ENCODE measurements at places on chromosomes 1 and 21. TPM values are rescaled to one million over a fixed set of nuclear protein-coding genes. Genes with fewer than 3 reads are reported as not detected.
A peak's percentile ranks its signal among the peaks of the same experiment; 100 is the strongest.

AMY1A gene
- not detected for total RNA-seq

FOXO6 gene
- total RNA-seq: 0.59 TPM

SPRR3 gene
- 1.0 TPM for total RNA-seq

FBXO2 gene
- total RNA-seq: 79.8 TPM

KRTAP21-1 gene
- total RNA-seq: not detected

FAAH gene
- 30.9 TPM for total RNA-seq

KRTAP21-2 gene
- total RNA-seq: not detected

GRCh38 chr21:40577285-40578043 lies 269.5 kb downstream of the DSCAM start:
- no peaks in the 10 kb centered on the region for H3K36me3 ChIP-seq
- H3K4me1 ChIP-seq: no peaks in the 10 kb centered on the region
- H3K4me3 ChIP-seq: no peak overlapping the region
- H3K27ac ChIP-seq: no peak overlapping the region
- H3K27me3 ChIP-seq: no peaks in the 10 kb centered on the region

DNA sequence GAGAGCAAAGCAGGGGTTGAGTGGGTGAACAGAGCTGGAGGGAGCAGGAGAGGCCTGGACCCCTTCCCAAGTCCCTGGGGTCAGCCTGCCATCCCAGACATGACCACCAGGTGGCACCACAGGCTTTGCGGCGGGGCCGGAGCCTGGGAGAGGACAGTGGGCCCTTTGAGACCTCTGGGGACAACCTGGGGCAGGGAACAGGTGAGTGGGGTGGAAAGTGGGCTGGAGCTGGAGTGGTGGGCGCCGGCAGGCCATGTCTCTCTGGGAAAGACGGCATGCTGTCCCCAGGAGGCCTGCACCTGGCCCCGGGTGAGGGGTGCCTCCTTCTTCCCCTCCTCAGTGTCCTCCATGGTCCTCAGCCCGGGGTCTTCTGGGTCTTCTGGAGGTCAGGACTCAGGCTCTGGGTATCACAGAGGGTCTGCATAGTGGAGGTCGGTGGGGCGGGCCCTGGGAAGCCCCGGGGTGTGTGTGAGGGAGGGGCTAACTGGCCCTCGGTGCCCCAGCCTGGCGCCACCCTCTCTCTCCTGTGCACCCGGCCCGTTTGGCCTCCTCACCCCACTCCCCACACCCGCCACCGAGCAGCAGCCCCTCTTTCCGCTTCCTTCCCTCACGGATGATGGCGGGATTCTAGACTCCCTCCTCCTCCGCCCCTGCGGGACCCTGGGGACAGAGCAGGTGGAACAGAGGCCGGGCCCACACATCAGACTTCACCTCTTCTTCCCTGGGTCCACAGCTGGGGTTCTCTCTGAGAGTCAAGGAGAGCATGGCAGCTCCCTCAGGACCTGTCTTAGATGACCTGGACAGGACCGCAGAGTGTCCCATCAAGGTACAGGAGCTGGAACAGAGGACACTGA lies 28.5 kb upstream of the PKP1 start:
- peak; percentile 73 for DNase-seq
- no peak overlapping the region for H3K4me3 ChIP-seq
- H3K27ac ChIP-seq: no peak overlapping the region
- no peaks in the 10 kb centered on the region for H3K4me1 ChIP-seq
- H3K36me3 ChIP-seq: no peaks in the 10 kb centered on the region

DNA sequence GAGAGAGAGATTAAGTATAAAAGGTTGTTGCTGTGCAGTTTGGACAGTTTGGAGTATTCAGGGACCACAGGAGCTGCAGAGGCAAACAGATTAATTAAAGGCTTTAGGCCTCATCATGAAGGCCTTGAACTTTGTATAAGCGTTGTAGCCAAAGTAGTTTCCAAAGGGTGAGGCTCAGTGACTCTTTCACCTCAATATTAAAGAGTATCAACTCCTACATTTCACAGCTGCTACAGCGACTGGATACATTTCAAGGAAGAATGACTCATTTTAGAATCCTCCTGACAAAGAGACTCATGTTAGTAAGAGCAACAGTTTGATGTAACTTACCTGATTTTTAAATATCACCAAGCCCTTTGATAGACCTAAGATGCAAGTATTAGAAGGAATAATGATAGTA lies 355.5 kb downstream of the HLX start:
- H3K4me1 ChIP-seq: no peaks in the 10 kb centered on the region
- no peaks in the 10 kb centered on the region for H3K36me3 ChIP-seq
- H3K4me3 ChIP-seq: no peak overlapping the region
- no peak for DNase-seq
- no peak overlapping the region for H3K27ac ChIP-seq

DNA sequence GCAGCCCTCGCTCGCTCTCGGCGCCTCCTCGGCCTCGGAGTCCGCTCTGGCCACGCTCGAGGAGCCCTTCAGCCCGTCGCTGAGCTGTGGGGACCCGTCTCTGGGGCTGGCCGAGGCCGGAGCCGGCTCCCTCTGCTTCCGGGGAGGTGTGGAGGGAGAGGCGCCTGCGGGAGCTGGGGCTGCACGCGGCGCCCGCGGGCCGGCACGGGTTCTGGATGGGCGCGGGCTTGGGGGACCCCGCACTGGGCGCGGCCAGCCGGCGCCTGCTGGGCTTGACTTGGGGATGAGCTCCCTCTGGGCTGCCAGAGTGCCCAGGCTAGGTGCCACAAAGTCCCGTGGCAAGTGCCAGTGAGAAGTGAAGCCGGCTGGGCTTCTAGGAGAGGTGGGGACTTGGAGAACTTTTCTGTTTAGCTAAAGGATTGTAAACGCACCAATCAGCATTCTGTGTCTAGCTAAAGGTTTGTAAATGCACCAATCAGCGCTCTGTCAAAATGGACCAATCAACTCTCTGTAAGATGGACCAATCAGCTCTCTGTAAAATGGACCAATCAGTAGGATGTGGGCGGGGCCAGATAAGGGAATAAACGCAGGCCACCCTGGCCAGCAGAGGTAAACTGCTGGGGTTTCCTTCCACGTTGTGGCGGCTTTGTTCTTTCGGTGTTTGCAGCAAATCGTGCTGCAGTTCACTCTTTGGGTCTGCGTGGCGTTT lies 20.2 kb downstream of the EXOC8 start:
- H3K27ac ChIP-seq: no peak overlapping the region
- H3K4me1 ChIP-seq: no peaks in the 10 kb centered on the region
- H3K4me3 ChIP-seq: no peak overlapping the region
- DNase-seq: no peak
- H3K36me3 ChIP-seq: no peaks in the 10 kb centered on the region
- no peaks in the 10 kb centered on the region for H3K27me3 ChIP-seq

DNA sequence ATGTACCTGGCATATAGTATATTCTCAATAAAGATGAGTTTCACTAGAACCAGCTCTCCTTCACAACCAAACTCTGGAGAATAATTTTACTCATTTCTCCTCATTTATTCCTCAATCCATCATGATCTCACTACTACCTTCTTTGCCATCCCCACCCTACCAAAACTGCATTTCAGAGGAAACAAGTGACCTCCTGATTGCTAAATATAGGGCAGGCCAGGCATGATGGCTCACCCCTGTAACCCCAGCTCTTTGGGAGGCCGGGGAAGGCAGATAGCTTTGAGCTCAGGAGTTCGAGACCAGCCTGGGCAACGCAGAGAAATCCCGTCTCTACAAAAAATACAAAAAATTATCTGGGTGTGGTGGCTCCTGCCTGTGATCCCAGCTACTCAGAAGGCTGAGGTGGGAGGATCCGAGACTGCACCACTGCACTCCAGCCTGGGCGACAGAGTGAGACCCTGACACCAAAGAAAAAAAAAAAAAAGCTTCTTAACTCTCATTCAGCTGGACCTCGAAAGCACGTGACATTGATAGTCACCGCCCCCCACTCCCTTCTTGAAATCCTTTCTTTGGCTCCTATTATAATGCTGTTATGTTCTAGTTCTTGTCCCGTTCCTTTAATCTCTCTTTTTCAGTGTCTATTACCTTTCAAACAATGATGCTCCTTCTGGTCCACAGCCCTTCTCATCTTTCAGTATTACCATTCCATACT lies 2.1 kb downstream of the TESK2 start:
- H3K27me3 ChIP-seq: no peaks in the 10 kb centered on the region
- H3K36me3 ChIP-seq: no peaks in the 10 kb centered on the region
- H3K4me1 ChIP-seq: no peaks in the 10 kb centered on the region

DNA sequence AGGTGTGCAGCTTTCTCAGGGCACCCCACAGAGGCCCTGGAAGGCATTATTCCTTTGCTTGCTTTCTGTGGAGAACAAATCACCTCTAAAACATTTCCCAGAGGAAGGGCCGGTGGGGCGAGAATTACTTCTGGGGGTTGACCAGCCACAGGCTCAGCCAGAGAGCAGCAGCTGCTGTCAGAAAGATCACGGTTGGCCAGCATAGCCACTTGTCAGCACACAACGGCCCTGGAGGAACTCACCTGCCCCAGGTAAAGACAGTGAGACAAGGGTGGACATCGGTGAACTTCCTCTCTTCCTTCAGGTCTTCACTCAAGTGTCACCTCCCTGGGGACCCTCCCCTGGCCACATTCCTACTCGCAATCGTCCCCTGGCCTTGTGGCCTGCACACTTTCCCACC lies 69.5 kb upstream of the CLDN14 start:
- H3K4me3 ChIP-seq: no peak overlapping the region
- no peaks in the 10 kb centered on the region for H3K36me3 ChIP-seq
- H3K4me1 ChIP-seq: no peaks in the 10 kb centered on the region

GRCh38 chr1:23543707-23544443 lies 12.8 kb upstream of the E2F2 start:
- no peaks in the 10 kb centered on the region for H3K27me3 ChIP-seq
- DNase-seq: no peak
- no peaks in the 10 kb centered on the region for H3K36me3 ChIP-seq

- H3K36me3 ChIP-seq: no peaks in the 10 kb centered on the region
- no peaks in the 10 kb centered on the region for H3K27me3 ChIP-seq
- no peak overlapping the region for H3K27ac ChIP-seq
- DNase-seq: no peak
- H3K4me3 ChIP-seq: no peak overlapping the region
Observed at GRCh38 chr1:238063454-238063853, 172.7 kb upstream of the ZP4 start.

DNA sequence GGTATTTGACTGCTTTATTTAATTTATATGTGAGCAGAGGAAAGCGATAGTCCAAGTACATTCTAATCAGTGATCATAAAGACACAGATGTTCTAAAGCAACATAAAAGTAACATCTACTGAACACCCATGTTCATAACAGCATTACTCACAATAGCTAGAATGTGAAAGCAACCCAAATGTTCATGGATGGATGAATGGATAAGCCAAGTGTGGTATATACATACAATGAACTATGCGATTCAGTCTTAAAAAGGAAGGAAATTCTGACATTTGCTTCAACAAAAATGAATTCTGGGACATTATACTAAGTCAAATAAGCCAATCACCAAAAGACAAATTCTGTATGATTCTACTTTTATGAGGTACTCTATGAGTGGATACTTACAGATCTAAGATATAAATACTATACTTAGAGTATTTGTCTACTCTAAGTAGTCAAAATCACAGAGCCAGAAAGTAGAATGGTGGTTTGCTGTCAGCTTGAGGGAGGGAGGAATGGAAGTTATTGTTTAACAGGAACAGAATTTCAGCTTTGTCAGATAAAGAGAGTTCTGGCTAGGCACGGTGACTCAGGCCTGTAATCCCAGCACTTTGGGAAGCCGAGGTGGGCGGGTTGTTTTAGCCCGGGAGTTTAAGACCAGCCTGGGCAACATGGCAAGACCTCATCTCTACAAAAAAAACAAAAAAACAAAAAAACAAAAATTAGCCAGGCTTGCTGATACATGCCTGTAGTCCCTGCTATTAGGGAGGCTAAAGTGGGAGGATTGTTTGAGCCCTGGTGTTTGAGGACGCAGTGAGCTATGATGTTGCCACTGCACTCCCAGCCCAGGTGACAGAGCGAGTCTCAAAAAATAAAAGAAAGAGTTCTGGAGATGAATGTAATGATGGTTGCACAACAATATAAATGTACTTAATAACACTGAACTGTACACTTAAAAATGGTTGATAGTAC lies 79.7 kb upstream of the ARHGAP29 start:
- DNase-seq: peak; percentile 68
- H3K27me3 ChIP-seq: no peaks in the 10 kb centered on the region
- no peak overlapping the region for H3K4me3 ChIP-seq
- H3K36me3 ChIP-seq: no peaks in the 10 kb centered on the region
- H3K4me1 ChIP-seq: peaks cover 79% of the 10 kb centered on the region

DNA sequence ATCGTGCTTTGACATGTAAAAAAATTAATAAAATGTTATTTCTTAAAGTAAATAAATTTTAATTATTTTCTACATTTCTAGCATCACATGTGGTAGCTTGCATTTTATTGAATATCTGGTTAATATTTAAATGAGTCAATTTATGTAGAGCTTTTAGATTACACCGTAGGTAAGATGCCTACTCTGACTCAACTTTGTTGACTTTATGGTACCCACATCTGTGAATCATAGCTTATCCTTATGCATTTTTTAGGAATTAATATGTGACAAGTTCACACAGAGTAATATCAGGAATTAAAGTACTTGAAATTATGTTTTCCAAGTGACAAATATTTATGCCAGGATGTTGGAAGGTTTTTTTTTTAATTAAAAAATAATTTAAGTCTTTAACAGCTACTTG lies 120.7 kb downstream of the LEPR start:
- H3K27me3 ChIP-seq: no peaks in the 10 kb centered on the region
- no peak overlapping the region for H3K27ac ChIP-seq
- no peaks in the 10 kb centered on the region for H3K36me3 ChIP-seq
- no peaks in the 10 kb centered on the region for H3K4me1 ChIP-seq
- H3K4me3 ChIP-seq: no peak overlapping the region

GRCh38 chr1:206979379-206980043 lies 9.3 kb upstream of the FCAMR start:
- H3K36me3 ChIP-seq: no peaks in the 10 kb centered on the region
- peaks cover 22% of the 10 kb centered on the region for H3K4me1 ChIP-seq
- H3K27ac ChIP-seq: no peak overlapping the region
- no peak for DNase-seq

GRCh38 chr21:32812035-32812434 lies 40.5 kb upstream of the PAXBP1 start:
- no peaks in the 10 kb centered on the region for H3K27me3 ChIP-seq
- no peak for DNase-seq
- H3K4me1 ChIP-seq: peaks cover 9% of the 10 kb centered on the region
- H3K36me3 ChIP-seq: no peaks in the 10 kb centered on the region
- no peak overlapping the region for H3K4me3 ChIP-seq

DNA sequence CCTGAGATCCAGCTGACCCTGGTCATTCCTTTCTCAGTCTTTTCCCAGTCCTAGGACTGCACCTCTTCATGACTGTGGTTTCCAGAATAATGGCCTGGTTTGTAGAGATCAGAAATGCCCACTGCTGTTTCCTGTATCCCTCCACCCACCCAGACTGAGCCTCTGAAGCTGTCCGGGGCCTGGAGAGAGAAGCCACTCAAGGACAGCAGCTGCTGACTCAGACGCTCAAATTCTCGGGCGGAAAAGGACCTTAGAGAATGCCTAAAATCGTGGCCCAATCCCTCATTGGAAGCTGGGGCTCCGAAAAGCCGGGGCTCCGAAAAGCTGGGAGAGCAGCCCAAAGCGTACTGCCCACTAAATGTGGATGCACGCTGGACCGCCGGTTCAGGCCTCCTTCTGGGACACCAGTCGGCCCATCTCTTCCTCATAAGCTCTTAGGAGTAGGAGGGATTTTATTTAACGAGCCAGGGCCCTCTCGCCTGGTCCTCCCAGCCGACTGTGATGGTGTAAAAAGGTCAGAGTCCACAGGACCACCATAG lies 7.8 kb upstream of the GPR61 start:
- H3K4me3 ChIP-seq: no peak overlapping the region
- no peak for DNase-seq
- no peaks in the 10 kb centered on the region for H3K36me3 ChIP-seq
- H3K4me1 ChIP-seq: no peaks in the 10 kb centered on the region

GRCh38 chr1:114956570-114956969 lies 73.1 kb upstream of the TSHB start:
- H3K4me3 ChIP-seq: no peak overlapping the region
- DNase-seq: peak; percentile 38
- H3K36me3 ChIP-seq: no peaks in the 10 kb centered on the region
- H3K4me1 ChIP-seq: no peaks in the 10 kb centered on the region
- no peaks in the 10 kb centered on the region for H3K27me3 ChIP-seq
- no peak overlapping the region for H3K27ac ChIP-seq
